ENCODE measurements at places on chromosomes 16 and 17. TPM values are rescaled to one million over a fixed set of nuclear protein-coding genes. Genes with fewer than 3 reads are reported as not detected.

DNA sequence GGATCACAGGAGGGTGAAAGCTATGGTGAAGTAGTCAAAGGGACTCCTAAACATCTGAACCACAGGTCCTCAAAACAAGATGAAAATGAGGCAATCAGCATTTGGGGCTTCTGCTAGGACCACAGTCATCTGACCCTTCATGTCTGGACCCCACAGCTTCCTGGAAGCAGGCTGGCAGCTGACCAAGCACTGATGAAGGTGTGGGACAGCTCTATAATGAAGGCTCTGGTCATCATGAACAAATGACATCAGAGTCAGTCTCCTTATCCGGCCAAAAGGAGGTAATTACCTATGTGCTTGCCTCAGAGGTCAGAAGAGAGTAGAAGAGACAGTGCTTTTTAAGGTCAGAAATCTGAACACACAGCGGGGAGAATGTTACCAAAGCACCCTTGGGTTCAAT is 101.2 kb upstream of the GNAO1 start:
- H3K4me1 ChIP-seq: no peaks in the 10 kb centered on the region
- H3K4me3 ChIP-seq: no peak overlapping the region
- no peak for DNase-seq
- no peak overlapping the region for H3K27ac ChIP-seq
- H3K36me3 ChIP-seq: no peaks in the 10 kb centered on the region
- no peaks in the 10 kb centered on the region for H3K27me3 ChIP-seq

- H3K27ac ChIP-seq: no peak overlapping the region
- peaks cover 49% of the 10 kb centered on the region for H3K27me3 ChIP-seq
- H3K36me3 ChIP-seq: no peaks in the 10 kb centered on the region
- no peak for DNase-seq
These were observed 218.6 kb upstream of the ASIC2 start for GRCh38 chr17:33511670-33512069.

DNA sequence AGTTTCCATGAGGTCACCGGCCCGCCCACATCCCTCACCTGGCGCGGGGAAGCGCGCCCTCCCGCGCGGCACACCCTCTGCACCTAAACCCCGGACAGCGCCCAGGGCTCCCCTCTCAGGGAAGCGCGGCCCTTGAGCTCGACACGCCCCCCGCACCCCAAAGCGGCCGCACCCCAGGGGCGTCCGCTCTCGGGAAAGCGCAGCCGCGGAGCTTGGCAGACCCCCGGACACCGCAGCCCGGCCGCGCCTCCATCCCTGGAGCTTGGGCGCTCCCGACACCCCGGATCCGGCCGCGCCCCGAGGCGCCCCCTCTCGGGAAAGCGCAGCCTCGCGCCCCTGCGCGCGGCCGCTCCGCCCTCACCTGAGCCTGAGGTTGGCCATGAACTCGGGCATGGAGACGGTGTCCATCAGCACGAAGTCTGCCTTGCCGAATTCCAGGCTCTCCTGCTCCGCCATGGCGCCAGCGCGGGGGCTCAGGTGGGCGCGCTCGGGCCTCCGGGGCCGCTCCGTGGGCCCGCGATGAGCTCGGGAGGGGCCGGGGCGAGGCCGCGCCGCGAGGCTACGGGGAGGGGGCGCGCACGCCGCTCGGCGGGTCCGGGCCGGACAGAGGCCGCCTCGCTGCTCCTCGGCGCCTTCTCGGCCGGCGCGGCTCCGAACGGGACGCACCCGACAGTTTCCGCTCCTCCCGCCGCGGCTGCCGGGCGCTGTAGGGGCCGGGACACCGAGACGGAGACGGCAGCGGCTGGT is at the start of gene MYO1D:
MYO1D (minus strand) TSS at position 708 of the 747 bp plus-strand sequence; CDS start at position 456, 252 bp downstream.
- H3K27me3 ChIP-seq: no peaks in the 10 kb centered on the region
- no peaks in the 10 kb centered on the region for H3K36me3 ChIP-seq
- H3K4me3 ChIP-seq: peak within 1 kb of the TSS; percentile 92
- peak within 1 kb of the TSS; percentile 90 for H3K27ac ChIP-seq

- H3K36me3 ChIP-seq: no peaks in the 10 kb centered on the region
- no peak for DNase-seq
- H3K27ac ChIP-seq: no peak overlapping the region
- no peak overlapping the region for H3K4me3 ChIP-seq
- H3K4me1 ChIP-seq: peaks cover 27% of the 10 kb centered on the region
These were observed 1542.6 kb upstream of the CDH8 start for GRCh38 chr16:63578791-63579190.

DNA sequence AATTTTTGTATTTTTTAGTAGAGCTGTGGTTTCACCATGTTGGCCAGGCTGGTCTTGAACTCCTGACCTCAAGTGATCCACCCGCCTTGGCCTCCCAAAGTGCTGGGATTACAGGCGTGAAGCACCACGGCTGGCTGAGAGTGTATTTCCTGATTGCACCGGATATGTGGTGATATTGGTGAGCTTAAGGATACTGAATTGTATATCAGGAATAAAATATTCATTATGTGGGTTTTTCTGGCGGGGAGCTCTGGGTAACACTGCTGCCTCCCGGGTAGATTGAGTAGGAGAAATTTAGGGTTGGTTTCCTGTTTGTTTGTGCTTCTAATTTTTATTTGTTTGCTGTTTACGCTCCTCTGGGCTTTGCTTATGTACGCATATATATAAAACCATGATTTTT is 7.7 kb upstream of the TMEM98 start:
- H3K4me1 ChIP-seq: no peaks in the 10 kb centered on the region
- no peak overlapping the region for H3K27ac ChIP-seq
- no peak for DNase-seq
- H3K27me3 ChIP-seq: peaks cover 4% of the 10 kb centered on the region

GRCh38 chr16:29744541-29745101 is 1.2 kb downstream of the C16orf54 start:
- DNase-seq: no peak
- H3K36me3 ChIP-seq: no peaks in the 10 kb centered on the region
- no peaks in the 10 kb centered on the region for H3K4me1 ChIP-seq

- no peak for DNase-seq
- H3K27me3 ChIP-seq: peaks cover 24% of the 10 kb centered on the region
- no peak overlapping the region for H3K27ac ChIP-seq
- no peak overlapping the region for H3K4me3 ChIP-seq
- no peaks in the 10 kb centered on the region for H3K36me3 ChIP-seq
- H3K4me1 ChIP-seq: no peaks in the 10 kb centered on the region
These were observed 417.0 kb downstream of the HS3ST3B1 start for GRCh38 chr17:14717859-14718258.

GRCh38 chr17:32319548-32319905 is 22.4 kb downstream of the C17orf75 start:
- peaks cover 18% of the 10 kb centered on the region for H3K27me3 ChIP-seq
- DNase-seq: peak; percentile 78
- peaks cover 3% of the 10 kb centered on the region for H3K4me1 ChIP-seq
- no peak overlapping the region for H3K27ac ChIP-seq
- H3K4me3 ChIP-seq: no peak overlapping the region

DNA sequence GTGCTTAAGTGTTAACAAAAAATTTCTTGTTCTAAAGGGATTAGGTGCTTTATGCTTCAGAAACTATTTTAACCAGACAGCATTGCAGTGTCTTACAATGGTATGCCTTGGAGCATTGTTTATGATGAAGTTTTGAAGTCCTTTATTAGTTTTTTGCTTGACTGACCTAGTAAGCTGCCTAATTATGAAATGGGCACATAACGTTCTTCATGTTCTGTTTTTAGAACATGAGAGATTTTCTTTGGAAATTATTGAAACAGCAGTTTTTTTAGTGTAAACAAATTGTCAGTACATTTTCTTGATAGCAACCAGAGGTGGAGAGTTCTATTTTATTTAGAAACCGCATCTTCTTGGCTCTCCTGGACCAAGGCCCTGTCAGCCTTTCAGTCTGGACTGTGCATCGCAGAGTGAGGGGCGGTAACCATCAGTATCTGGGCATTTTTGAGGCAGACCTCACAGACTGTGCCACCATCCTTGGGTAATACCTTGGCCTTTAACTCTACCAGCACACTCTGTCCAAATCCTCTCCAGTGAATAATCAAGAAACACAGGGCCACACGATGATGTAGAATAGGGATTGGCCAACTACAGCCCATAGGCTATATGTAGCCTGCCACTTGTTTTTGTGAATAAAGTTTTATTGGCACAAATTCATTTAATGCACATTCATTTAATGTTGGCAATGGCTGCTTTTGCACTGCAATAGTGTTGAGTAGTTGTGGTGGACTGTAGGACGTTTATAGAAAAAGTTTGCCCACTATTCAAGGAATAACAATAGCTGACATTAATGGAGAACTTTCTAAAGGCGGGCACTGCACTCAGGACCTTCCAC is 81.1 kb downstream of the VPS35L start:
- peaks cover 16% of the 10 kb centered on the region for H3K4me1 ChIP-seq
- no peak overlapping the region for H3K4me3 ChIP-seq
- peaks cover 63% of the 10 kb centered on the region for H3K36me3 ChIP-seq

GRCh38 chr17:58969156-58969555 is 137.5 kb downstream of the TRIM37 start:
- H3K36me3 ChIP-seq: no peaks in the 10 kb centered on the region
- H3K27me3 ChIP-seq: no peaks in the 10 kb centered on the region
- H3K4me3 ChIP-seq: no peak overlapping the region
- H3K4me1 ChIP-seq: no peaks in the 10 kb centered on the region

Gene CNTROB
- 8.7 TPM for total RNA-seq

Gene GLIS2
- 17.2 TPM for total RNA-seq

Gene C16orf54
- total RNA-seq: 0.63 TPM

Gene EVPL
- not detected for total RNA-seq
